ENCODE measurements at places on chromosomes 5 and 9.

GRCh38 chr5:90855296-90856010 lies 296.9 kb downstream of the ADGRV1 start:
- DNase-seq: no peak

- no peak for DNase-seq
Measured at GRCh38 chr9:112179816-112180215, 4.7 kb upstream of the SUSD1 start.

DNA sequence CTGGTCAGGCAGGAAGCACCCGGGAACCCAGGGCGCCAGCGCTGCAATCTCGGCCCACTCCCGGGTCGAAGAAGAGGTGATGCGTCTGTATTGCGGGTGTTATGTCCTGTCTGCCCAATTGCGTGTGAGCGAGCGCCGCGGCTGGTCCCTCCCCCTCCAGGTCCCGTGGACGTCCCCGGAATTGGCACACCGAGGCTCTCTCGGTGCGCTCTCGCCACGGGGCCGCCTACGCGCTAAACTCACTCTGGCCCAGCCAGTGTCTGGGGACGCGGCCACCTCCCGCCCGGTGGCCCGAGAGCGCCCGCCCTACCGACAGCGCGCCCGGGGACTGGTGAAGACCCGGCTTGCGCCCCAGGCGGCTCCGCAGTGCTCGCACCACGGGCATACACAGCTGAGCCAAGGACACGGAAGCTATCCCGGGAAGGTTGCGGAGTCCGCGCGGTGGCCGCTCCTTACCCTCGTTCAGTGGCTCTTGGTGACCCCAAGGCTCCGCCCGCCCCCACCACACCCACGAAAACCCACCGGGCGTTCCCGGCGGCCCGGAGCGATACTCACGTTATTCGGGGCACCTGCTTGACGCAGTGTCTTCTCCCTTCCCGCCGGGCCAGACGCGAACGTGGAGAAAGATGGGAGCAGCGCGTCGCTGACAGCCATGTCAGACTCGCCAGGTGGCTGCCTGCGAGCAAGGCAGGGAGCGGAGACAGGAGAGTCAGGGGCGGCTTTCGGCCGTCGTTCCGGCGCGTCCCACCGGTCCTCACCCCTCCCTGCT lies 1.0 kb downstream of the KLF4 start:
- no peak for DNase-seq

GRCh38 chr5:112566251-112566650 lies 147.2 kb upstream of the EPB41L4A start:
- no peak for DNase-seq

- DNase-seq: no peak
Measured at GRCh38 chr5:127358284-127358683, 67.7 kb downstream of the MEGF10 start.

- DNase-seq: no peak
Measured at GRCh38 chr9:91161465-91162300, 200.0 kb downstream of the AUH start.

DNA sequence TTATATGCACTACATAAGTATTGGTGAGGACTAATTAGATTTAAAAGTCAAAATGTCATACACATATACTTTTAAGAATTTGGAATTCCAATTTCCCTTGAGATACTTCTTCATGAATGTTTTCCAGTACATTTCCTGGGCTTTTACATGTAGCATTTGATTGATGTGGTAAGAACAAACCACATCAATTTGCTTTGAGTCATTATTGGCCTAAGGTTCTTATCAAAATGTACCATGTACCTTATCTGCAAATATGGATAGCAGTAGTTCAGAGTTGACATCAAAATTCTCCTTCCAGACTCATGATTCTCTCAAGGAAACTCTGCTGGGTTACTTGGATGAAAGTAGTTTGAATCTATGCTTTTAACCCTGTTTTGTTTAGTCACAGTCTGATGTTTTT lies 2.5 kb downstream of the CAST start:
- DNase-seq: no peak

DNA sequence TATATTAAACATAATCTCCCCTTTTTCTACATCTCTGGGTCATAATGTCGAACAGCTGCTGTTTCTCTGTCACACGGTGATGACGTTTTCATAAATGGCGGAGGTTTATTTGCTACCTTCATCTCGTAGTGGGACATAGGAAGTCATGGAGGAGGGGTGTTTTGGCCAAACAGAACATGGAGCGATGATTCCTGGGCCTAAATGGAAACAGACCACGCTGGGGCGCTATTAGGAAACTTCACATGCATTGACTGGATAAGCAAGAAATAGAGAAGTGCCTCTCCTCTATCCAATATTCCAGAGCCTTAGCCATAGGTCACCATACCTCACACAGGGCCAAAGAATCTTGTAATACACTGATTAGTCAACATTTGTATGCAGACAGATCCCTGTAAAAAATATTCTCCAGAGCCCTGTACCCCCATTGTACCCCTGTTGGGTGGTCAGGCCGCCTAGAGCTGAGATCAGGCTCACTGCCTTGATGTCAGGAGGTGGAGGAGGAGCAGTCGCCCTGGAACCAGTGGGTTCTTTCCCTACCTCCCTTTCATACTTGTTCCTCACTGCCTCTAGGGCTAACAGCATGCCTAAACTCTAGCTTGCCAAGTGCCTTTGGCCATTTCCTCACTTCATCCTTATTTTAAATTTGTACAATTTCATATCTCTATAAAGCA lies 77.8 kb upstream of the SPIN1 start:
- no peak for DNase-seq

DNA sequence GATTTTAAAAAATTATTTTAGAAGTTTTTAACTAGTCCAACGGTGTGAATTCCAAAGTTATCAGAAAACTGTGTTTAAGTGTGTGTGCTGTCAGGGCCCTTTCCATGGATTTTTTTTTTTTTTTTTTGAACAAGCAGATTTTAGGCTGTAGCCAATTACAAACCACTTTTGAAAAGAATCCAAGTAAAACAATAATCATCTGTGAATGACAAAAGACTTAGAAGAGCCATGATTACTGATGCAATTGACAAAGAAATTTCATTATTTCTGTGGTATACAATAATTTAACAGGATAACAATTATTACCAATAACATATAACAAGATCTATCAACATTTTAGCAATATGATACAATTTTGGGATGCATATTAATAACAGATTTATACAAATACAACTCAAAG lies 16.2 kb upstream of the PAIP1 start:
- no peak for DNase-seq

GRCh38 chr5:15646371-15646770 lies 146.4 kb downstream of the FBXL7 start:
- DNase-seq: no peak

- no peak for DNase-seq
Measured at GRCh38 chr5:17103461-17103860, 114.0 kb upstream of the BASP1 start.

- no peak for DNase-seq
Measured at GRCh38 chr9:89465726-89466308, 32.1 kb downstream of the SEMA4D start.

DNA sequence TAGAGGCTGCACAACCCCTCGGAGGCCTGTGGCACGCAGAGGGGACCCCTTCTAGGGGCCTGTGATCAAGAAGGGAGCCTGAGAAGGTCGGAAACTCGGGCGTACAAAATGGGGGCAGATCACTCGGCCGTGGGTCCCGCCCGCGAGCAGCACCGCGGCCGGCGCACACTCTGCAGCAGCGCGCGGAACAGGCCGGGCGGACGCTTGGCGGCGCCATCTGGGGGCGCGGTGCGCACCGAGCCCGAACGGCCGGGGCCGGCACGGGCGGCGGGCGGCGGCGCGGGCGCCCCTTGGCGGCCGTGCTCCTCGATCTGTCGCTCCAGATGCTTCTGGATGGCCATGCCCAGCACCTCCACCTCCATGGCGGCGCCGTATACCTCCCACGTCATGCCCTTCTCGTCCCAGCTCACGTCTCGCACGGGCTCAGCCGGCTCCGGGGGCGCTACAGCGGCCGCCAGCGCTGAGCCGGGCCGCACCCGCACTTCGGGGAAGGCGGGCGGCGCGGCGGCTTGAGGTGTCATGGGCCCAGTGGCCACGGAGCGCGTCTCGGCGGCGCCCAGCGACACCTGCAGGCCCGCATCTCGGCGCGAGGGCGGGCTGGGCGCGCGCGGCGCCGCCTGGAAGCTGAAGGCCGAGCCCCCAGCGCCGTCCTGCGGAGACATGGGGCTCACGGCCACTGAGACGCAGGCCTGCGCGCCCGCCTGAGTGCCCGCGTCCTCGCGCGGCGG lies 13.1 kb downstream of the GPRIN1 start:
- peak; percentile 51 for DNase-seq

- no peak for DNase-seq
Measured at GRCh38 chr5:180824630-180825476, 22.2 kb upstream of the MGAT1 start.

DNA sequence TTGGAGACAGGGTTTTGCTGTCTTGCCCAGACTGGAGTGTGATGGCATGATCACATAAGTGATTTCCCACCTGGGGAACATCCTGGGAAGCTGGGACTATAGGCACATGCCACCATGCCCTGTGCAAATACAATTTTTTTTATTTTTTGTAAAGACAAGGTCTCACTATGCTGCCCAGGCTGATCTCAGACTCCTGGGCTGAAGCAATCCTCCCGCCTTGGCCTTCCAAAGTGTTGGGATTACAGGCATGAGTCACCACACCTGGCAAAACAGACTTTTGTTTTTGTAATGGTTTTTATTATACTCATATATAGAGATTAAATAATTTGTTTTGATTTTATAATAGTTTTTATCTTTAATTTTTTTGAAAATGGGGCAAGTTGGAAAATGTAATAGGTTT lies 14.7 kb downstream of the DNAJC25 start:
- no peak for DNase-seq

DNA sequence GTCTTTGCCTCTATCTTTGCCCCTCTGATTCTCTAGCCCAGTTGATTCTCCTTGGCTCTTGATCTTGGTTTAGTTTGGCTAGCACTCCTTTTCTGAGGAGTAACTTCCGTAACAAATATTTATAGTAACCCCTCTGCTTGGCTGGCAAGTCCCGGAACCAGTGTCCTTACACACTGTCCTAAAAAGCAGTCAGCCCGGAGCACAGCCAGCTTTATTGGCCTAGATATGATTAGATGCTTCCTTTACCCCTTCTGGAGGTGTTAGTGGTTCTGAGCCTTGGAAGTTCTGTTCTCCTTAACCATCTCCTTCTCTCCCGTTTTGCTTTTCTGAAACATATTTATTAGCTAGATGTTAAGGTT lies 17.0 kb upstream of the MSMP start:
- DNase-seq: no peak

- no peak for DNase-seq
Measured at GRCh38 chr5:139795074-139796001, at the start of gene PSD2. TSS of gene PSD2 (plus strand) at chr5:139795808. CDS start at chr5:139809441, 13,633 bp downstream.

GRCh38 chr9:38337181-38337580 lies 55.3 kb upstream of the ALDH1B1 start:
- DNase-seq: no peak

- DNase-seq: no peak
Measured at GRCh38 chr5:32541241-32541640, 44.1 kb upstream of the SUB1 start.

DNA sequence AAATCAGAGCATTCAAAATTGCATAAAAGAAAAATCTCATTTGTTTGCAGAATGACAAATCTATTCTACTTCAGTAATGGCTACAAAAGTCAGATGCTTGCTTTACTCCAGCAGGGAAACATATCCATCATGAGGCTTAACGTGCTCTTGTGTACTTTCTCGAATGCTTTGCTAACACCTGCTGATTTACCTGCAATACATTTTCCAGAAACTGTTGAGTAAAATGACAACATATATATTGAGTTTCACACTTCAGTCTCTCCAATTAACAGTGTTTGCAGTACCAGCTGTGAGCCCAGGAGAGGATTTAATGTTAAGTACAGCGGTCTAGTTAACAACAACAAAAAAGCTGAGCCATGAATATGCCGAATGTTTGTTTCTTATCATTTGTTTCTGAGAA lies 391.5 kb upstream of the SMC2 start:
- no peak for DNase-seq

DNA sequence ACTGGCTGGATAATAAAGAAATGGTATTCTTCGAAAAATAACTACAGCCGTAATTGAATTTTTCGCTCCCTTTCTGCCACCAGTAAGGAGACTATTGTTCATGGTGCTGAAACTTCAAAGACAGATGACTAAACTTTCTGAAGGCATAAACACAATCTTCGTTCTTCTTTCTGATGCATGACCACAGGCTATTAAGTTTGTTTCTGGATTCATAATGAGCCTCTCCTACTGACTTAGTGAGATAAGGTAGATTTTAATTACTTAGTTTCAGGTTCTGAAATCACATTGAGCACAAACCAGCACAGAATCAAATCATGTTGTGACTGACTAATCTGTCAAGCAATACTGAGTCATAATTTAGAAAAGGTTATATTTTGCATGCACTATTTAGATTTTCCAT lies 441.8 kb upstream of the CCNG1 start:
- no peak for DNase-seq

- no peak for DNase-seq
Measured at GRCh38 chr5:115778417-115778816, 38.0 kb downstream of the CDO1 start.

GRCh38 chr9:82998409-82998808 lies 64.5 kb downstream of the RASEF start:
- DNase-seq: no peak

DNA sequence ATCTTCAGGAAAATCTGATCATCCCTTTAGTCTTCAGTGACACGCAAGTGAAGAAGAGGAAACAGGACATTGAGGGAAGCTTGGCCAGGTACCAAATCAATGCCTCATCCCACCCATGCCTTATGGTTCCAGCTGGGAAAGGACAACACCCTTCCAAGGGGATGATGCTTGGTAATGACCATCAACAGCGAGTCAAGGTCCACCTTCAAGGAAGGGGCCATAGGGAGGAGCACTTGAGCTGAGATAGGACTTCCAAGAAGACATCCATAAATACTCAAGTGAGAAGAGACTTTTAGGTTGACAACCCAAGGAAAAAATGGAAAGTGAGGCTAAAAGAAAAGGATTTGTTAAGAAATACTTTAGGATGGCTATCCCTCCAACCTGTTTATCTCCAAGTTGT lies 27.1 kb upstream of the GAS1 start:
- no peak for DNase-seq

DNA sequence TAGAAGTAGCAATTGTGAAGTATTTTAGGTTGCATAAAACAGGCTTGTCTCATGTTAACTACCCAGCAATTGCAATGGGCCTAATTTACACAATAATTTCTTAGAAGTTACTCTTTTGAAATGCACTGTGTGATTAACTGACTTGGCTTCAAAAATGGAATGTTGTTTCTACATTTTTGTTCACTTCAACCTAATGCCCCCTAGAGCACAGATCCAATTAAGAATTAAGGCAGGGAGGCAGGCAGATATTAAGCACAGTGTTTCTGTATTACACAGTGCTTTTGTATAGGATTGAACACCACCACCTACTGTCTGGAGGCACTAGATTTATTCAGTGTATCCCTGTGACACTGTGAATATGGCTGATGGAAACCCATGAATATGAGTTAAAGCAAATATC lies 302.1 kb downstream of the FBXL17 start:
- no peak for DNase-seq

DNA sequence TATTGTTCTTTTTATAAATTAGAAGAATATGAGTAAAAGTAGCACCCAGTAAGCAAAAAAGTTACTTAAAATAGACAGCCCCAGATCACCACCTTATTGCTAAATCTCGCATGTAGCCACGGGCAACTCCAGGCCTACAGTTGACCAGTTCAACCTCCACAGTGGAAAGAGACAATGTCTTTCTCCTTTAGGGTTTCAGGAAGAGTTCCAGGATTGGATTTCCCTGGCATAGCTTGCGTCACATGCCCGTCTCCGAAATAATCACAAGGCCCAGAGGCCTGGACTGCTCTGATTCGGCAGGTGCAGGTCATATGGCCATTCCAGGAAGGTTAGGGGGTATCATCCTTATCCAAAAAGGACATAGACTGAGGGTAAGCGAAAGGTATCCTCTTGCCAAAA lies 9.9 kb upstream of the PFDN1 start:
- DNase-seq: no peak

Measured in stimulated activated CD8-positive, alpha-beta memory T cell treated with anti-CD3 and anti-CD28 coated beads, Interleukin-4, amount 100 ng/mL, for 24 hours (primary cell).